ENCODE measurements at places on chromosomes 2 and 18. TPM values are rescaled to one million over a fixed set of nuclear protein-coding genes. Genes with fewer than 3 reads are reported as not detected.

ACVR2A gene
- total RNA-seq: 14.7 TPM

ANKRD30BL gene
- not detected for total RNA-seq

ING5 gene
- 47.0 TPM for total RNA-seq

SLC5A7 gene
- total RNA-seq: not detected

GREB1 gene
- 0.68 TPM for total RNA-seq

PUM2 gene
- total RNA-seq: 137 TPM

CNGA3 gene
- not detected for total RNA-seq

BOLL gene
- total RNA-seq: not detected

ADCYAP1 gene
- total RNA-seq: not detected

Measured in spleen (tissue), 13 donors.